EH (cell line): ENCODE measurements at places on chromosomes 7 and 10.

GRCh38 chr7:27453702-27454405 is 208.8 kb downstream of the HIBADH start:
- peak; percentile 80 for DNase-seq

GRCh38 chr10:130459851-130460490 is 323.8 kb downstream of the GLRX3 start:
- no peak for DNase-seq

GRCh38 chr7:151552352-151553028 is 32.8 kb upstream of the RHEB start:
- no peak for DNase-seq

DNA sequence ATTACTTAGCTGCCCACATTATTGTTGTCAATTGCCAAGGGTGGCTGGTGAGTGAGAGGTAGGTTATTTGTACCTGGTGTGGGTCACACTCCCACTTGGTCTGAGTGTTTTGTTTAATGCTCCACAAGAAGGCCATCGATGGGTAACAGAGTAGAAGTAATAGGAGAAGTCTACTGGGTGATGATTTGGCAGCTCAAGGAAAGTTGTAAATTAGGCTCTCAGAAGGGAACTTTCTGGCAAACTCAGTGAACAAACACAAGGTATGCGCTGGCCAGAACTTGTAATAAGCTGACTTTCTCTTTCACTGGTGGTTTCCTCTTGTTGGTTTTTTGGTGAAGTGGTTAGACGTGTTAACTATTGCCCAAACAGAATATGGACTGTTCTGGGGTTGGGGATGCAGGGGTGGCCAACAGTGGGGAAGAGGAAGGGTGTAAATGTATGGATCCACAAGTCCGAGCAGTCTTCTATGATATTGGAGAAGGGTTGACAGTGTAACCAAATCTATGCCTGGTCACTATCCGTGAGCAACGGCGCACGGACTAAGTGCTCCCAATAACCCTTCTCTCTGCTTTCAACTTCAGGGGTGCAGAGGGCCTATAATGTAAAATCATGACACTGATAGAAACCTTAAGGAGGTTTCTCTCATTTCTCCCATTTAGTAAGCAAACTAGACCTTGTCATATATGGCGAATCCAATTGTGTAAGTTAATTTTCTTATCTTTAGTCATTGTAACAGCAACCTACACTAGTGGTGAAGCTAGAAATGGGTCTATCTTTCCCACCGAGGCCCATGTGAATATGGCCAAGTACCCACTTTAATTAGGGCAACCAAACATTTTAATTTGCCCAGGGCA is 212.8 kb downstream of the PTEN start:
- DNase-seq, result no peak

DNA sequence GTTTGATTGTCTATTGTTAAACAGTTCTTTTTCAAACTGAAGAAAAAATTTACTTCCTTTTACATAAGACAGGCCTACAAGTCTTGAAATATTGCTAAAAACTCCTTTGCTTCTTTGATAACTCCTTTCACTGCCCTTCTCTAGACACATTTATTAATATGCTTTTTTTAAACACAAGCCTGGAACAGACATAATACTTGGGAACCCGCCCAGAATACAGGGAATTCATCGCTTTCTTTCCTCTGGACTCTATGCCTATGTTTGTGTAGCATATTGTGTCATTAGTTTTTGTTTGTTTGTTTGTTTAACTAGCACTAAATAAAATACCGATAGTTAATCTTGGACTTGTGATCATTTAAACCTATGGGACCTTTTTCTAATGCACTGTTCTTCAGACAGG is 42.4 kb upstream of the ABCB4 start:
- no peak for DNase-seq

DNA sequence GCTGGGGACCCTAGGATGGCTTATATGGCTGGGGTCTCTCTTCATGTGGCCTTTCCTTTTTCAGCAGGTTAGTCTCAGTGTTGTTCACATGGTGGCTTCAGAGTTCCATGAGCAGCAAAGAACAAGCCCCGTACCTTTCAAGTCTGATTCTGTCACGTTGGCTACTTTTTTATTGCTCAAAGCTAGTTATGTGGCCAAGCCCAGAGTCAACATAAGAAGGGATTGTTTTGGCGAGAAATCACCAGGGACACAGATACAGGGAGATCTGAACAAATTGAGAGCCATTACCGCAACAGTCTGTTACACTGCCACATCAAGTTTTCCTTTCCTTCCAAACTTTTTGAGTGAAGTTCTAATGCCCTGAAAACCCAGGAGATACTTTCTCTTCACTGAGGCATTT is 770.5 kb downstream of the LRMDA start:
- no peak for DNase-seq

GRCh38 chr7:140342727-140343514 is 55.4 kb downstream of the SLC37A3 start:
- DNase-seq, result peak; percentile 33

DNA sequence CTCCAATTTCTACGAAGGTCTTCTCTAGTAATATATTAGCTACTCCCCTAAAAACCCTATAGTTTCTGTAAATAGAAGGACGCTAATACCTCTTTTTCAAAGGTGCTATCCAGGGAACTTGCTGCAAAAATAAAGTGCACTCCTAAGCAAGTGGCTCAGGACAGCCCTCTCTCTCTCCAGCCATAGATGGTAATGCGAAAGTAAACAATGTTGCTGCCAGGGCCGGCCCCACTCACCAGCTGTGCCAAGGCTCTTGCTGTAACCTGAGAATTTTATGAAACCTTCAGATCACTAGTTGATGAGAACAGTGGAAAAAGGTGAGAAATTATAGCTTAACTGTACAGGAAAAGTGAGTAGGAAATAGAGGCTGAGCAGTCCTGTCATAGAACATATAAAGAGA is 10.9 kb upstream of the TAS2R39 start:
- DNase-seq, result peak; percentile 11

- no peak for DNase-seq
Observed at GRCh38 chr7:134587750-134588149, 38.8 kb downstream of the AKR1B15 start.

- DNase-seq, result peak; percentile 88
Observed at GRCh38 chr10:89392974-89393373, 551 bp downstream of the IFIT1 start.

DNA sequence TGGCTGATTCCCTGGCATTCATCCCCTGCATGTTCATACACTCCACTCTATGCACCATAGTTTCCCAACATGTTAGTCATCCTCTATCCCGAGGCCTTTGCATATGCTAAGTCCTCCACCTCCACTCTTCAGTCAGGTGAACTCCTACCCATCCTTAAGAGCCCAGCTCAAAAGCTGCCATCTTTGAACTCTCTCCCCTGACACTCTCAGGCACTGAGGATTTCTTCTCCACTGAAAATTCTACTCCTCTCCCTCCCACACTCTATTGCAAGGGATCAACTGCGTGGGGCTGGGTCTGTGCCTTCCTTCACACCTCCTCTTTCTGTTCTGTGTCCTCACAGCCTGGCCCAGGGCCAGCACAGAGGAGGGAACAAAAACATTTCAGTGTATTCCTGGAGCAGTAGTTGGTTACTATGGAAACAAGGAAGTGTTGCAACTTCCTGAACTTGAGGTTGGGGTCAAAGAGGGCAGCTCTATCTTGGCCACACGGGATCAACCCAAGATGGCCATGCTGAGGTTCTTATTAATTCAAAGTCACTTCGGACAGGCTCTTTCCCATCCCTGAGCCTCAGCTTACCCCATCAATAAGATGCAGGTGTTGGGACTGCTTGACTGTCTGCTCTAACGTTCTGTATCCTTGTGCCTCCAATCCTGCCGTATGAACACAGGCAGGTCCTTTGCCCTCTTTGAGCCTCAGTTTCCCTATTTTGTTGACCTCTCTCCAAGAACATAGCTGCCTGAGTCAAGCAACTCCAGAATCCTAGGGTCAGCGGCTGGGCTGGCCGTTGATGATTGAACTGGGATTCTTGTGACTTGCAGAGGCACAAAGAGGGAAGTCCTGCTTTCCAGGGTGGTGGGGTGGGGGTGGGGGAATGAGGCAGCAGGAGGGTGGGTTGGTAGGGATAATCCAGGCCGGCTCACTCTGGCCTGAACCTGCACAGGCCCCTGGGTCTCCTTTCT is 15.5 kb downstream of the ZMIZ1 start:
- peak; percentile 94 for DNase-seq

DNA sequence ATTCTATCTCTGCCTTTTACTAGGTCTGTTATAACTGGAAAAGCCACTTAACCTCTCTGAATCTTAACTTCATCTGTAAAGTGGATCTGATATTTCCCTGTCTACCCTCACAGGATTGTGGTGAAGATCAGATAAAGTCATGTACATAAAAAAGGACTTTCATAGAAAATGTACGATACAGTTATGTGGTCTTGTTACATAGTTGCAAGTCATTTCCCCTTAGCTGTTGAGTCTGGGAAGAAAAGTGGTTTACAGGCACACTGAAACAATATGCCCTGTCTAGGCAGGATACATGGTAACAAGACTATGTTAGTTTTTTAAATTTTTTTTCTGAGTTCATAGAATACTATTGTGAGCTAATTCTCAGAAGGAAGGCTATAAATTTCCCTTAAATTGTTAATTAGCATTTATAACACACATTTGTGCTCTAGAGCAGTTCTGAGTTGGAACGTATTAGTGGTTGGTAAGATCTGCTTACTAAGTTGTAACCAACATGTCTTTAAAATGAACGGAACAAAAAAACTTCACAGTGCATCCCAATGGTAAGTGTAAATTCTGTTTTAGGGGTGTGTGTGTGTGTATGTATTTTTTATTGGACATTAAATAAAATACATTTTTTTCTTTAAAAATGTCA is 7.1 kb upstream of the GSTO1 start:
- no peak for DNase-seq

GRCh38 chr7:103944230-103944900 is 45.1 kb downstream of the RELN start:
- DNase-seq, result no peak

GRCh38 chr10:121326905-121327304 is 271.3 kb downstream of the FGFR2 start:
- no peak for DNase-seq

DNA sequence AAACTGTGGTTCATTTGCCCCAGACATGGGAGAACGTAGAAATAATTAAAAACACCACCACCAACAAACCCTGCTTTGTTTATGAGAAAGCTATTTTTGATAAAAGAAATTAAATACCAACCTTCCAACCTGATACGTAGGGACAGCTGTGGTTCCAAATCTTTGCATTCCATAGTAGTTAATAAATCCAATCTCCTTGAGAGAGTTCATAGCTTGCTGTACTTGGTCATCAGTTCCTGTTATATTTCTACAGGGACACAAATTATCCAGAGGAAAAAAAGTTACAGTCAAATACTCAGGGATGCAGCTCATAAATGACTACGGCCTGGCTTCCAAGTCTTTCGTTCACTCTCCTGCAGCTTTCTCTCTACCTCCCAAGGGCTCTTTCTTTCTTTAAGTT is 41.1 kb downstream of the PUS7 start:
- peak; percentile 78 for DNase-seq

DNA sequence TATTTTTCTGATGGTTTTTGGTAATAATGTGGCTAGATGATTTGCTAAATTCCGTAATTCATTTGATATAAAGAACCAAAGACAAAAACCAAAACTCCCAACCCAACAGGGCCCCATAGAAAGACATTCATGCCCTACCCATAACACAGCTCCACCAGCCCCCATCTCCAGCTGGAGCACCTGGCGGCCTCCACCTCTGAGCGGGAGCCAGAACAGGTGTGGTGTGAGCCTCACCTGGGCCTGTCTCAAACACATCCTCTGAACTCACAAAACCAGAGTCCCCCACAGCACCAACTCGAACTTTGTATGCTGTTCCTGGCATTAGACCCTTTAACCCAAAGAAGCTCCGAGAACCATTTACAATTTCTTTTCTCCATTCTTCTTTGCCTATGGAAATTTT is 36.5 kb upstream of the LAMB4 start:
- no peak for DNase-seq

- DNase-seq, result peak; percentile 39
Observed at GRCh38 chr10:102065561-102066398, 631 bp downstream of the HPS6 start.

GRCh38 chr10:12716042-12716441 is 285.5 kb downstream of the CCDC3 start:
- no peak for DNase-seq

DNA sequence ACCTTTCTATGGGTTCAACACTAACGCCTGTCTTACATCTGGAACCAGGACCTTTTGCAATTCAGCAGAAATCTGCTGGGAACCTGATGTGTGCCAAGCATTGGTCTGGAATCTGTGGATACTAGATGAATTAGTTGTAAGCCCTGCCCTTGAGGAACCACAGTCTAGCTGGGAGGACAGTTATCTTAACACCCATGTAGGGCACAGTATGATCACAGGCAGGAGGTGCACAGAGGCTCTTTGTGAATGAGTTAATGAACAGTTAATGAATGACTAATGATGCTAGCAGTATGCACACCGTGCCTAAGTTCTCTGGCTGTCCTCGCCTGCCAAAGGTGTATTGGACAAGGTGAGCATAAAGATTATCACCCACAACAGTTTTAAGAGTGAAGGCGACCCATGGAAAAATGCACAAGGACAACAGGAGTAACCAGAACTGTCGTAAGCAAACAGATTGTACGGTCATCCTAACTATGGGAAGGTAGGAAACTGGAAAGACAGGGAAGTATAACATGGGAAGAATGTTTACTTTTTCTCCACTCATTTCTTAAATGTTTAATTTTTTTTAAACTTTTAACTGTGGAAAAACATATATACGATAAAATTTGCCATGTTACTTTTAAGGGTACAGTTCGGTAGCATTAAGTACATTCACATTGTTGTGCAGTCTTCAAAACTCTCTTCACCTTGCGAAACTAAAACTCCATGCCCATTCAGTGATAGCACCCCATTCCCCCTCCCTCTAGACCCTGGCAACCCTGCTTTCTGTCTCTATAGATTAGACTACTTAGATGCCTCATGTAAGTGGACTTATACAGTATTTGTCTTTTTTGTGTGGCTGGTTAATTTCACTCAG is 139.9 kb downstream of the CXCL12 start:
- DNase-seq, result no peak

GRCh38 chr10:88949912-88950837 is 2.4 kb downstream of the ACTA2 start:
- peak; percentile 43 for DNase-seq

- no peak for DNase-seq
Observed at GRCh38 chr7:74003621-74004020, 24.4 kb upstream of the ELN start.

DNA sequence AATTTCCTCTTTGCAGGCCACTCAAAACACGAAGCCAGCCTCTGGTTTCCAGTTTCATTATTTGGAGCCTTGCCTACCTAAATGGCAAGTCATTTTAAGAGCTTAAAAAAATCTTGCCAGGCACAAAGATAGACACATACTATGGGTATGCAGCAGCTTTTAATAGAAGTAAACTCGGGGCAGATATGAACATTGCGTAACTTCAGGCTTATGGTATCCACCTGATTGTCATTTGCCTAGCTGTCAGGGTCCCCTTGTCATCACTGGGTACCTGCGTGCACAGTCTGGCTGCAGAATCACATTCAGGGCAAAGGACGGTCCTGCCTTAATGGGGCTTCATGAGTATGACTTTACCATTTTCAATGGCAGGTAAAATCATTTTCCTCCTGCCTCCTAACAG is 466.1 kb upstream of the NRP1 start:
- DNase-seq, result peak; percentile 43

- DNase-seq, result peak; percentile 74
Observed at GRCh38 chr7:106657085-106657991, 3.6 kb downstream of the CCDC71L start.
